ENCODE measurements at places on chromosomes 5 and 9.

GRCh38 chr9:81729135-81729534 is 39.8 kb upstream of the TLE1 start:
- peaks cover 3% of the 10 kb centered on the region for H3K4me1 ChIP-seq
- no peak overlapping the region for H3K27ac ChIP-seq
- no peaks in the 10 kb centered on the region for H3K36me3 ChIP-seq
- no peak for DNase-seq
- H3K4me3 ChIP-seq = no peak overlapping the region

DNA sequence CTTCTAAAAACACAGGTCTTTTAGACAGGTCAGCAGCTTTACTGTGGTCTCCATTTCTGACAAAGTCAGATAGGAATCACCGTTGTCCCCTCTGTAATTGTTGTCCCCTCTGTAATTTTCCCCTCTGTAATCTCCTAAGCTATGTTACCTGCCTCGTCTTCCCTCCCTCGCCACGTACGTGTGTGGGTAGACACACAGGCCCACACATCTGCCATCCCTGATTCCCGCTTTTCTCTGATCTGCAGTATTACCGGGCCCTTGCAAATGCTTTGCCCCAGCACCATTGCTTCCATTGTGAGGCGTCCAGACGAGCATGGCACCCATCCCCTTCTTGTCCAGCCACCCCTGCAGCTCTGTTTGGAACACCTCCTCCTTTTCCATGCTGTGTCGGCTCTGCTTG is 45.0 kb upstream of the POMT1 start:
- peaks cover 55% of the 10 kb centered on the region for H3K36me3 ChIP-seq
- DNase-seq = no peak
- no peaks in the 10 kb centered on the region for H3K27me3 ChIP-seq
- no peak overlapping the region for H3K27ac ChIP-seq

- no peaks in the 10 kb centered on the region for H3K36me3 ChIP-seq
- no peaks in the 10 kb centered on the region for H3K4me1 ChIP-seq
- DNase-seq = no peak
- H3K4me3 ChIP-seq = no peak overlapping the region
These were observed 240.8 kb downstream of the FSTL4 start for GRCh38 chr5:133371371-133372155.

- no peak for DNase-seq
- H3K4me1 ChIP-seq = peaks cover 25% of the 10 kb centered on the region
- H3K4me3 ChIP-seq = no peak overlapping the region
- H3K27ac ChIP-seq = no peak overlapping the region
- H3K36me3 ChIP-seq = no peaks in the 10 kb centered on the region
- no peaks in the 10 kb centered on the region for H3K27me3 ChIP-seq
These were observed 43.2 kb upstream of the NR3C1 start for GRCh38 chr5:143446535-143447226.

- H3K27ac ChIP-seq = no peak overlapping the region
- H3K36me3 ChIP-seq = peaks cover 2% of the 10 kb centered on the region
- H3K4me3 ChIP-seq = no peak overlapping the region
- no peaks in the 10 kb centered on the region for H3K4me1 ChIP-seq
These were observed 66.3 kb upstream of the SPINK5 start for GRCh38 chr5:147997486-147997885.

DNA sequence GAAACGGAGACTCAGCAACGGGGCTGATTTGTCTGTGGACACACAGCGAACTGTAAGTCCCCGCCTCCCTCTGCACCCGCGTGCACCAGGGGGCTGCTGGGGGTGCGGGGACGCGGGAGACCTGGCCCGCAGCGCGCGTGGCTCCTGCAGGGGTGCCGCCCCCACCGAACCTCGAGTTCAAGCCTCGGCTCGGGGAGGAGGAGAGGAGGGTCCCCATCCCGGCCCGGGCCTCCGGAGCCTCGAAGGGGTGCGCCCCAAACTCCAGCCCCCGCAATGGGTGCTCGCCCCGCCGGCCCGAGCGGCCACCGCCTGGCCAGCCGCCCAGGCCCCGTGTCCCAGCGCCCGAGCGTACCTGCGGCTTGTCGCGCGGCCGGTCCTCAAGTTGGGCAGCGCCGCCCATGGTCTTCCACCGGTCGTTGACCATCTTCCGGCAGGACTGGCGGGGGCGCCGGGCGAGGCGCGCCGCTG is 829 bp downstream of the FIBCD1 start:
- no peak for DNase-seq
- no peak overlapping the region for H3K27ac ChIP-seq
- no peaks in the 10 kb centered on the region for H3K36me3 ChIP-seq
- peaks cover 58% of the 10 kb centered on the region for H3K27me3 ChIP-seq
- peaks cover 5% of the 10 kb centered on the region for H3K4me1 ChIP-seq

DNA sequence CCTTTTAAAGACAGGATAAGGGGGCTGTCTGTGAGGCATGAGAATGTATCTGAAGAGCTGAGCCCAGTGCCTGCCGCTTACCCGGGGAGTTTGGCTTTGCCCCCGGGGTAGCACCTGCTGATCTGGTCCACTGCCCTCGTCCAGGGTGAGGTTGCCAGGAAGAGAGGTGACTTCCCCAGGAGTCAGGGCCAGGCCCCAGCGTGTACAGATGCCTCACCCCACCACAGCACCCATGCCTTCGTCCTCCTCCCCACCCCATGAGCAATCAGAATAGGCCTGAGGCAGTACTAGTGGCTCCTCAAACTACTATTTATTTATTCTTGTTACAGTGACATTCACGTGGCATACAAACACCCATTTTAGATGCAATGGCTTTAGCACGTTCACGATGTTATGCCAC is 15.7 kb upstream of the AIF1L start:
- no peak overlapping the region for H3K27ac ChIP-seq
- no peaks in the 10 kb centered on the region for H3K36me3 ChIP-seq
- H3K4me1 ChIP-seq = no peaks in the 10 kb centered on the region
- no peak for DNase-seq
- no peak overlapping the region for H3K4me3 ChIP-seq
- H3K27me3 ChIP-seq = peaks cover 2% of the 10 kb centered on the region

GRCh38 chr9:98251551-98251950 is 3.9 kb downstream of the TBC1D2 start:
- DNase-seq = no peak
- H3K4me3 ChIP-seq = no peak overlapping the region
- no peak overlapping the region for H3K27ac ChIP-seq
- H3K27me3 ChIP-seq = no peaks in the 10 kb centered on the region
- H3K36me3 ChIP-seq = no peaks in the 10 kb centered on the region

GRCh38 chr5:321230-321725 is at the start of gene AHRR:
Gene AHRR, plus strand, starts transcription at chr5:321714. Its CDS starts 22,189 bp downstream, at chr5:343903.
- H3K36me3 ChIP-seq = peaks cover 8% of the 10 kb centered on the region
- peak; percentile 69 for DNase-seq
- H3K27me3 ChIP-seq = peaks cover 18% of the 10 kb centered on the region
- H3K4me3 ChIP-seq = peak within 1 kb of the TSS; percentile 75

DNA sequence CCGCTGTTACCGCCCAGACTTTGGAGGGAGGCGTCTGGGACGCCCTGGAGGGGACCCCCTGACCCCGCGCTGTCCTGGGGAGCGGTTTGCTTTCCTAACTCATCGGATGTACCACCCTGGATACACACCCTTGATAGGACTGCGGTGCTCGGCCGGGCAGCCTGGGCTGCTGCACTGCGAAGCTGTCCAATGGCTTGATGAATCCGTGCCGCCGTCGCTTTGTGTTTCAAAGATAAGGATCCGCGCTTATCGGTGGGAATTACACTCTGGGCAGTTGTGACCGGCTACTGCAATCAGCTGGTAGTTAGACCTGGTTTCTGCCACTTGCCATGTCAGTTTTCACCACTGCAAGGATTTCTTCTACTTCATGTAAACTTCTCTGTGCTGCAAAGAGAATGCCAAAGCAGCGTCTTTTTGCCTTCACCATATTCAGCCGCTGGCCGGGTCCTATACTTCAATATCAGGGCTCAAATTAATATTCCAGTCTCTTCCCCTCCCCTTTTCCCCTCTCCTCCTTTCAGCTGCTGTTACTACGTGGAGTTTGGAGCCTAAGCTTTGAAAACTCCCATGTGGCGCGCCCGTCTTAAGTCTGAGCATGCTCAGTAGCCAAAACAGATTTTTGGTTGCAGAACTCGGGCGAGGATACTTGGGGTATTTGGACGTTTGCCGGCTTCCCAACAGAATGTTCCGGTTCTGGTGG is 727 bp downstream of the SMAD5 start:
- H3K27me3 ChIP-seq = peaks cover 40% of the 10 kb centered on the region
- H3K4me3 ChIP-seq = peak overlapping the region; percentile 83
- peak; percentile 21 for DNase-seq

- no peak overlapping the region for H3K4me3 ChIP-seq
- peaks cover 4% of the 10 kb centered on the region for H3K27me3 ChIP-seq
- DNase-seq = no peak
- H3K27ac ChIP-seq = no peak overlapping the region
- H3K4me1 ChIP-seq = no peaks in the 10 kb centered on the region
These were observed 321.5 kb upstream of the RPS23 start for GRCh38 chr5:82599692-82600091.

DNA sequence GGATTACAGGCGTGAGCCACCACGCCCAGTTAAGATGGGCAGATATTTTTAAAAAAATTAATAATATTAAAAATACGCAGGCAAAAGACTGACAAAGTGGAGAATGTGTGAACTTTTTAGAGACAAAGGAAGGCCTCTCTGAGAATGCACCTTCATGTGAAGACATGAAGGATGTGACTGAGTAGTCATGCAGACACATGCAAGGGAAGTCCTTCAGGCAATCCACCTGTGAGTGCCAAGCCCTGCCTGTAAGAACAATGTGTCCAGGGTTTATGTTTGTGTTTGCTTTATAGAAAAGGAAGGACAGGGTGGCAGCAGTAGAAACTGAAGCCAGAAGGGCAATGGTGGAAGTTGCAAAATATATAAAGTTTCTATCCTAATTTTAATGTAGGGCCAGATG is 169.2 kb downstream of the EDIL3 start:
- no peak overlapping the region for H3K27ac ChIP-seq
- H3K27me3 ChIP-seq = no peaks in the 10 kb centered on the region
- DNase-seq = no peak
- no peak overlapping the region for H3K4me3 ChIP-seq

DNA sequence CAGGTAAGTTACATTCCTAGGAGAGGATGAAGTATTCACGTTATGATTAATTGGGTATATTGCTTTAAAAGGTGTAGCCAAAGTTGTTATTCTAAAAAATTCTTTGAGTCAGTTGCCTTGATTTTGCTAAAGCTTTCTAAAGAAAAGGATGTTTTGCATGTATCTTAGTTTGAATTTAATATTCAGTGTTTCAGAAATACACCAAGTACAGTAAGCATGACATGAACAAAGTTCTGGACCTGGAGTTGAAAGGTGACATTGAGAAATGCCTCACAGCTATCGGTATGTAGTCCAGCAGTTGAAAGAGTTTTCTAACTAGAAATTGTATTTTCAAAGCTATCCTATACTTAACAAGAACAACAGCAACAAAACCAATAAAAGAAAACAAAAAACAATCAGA is 14.2 kb downstream of the ANXA1 start:
- H3K27ac ChIP-seq = peak overlapping the region; percentile 9
- peaks cover 37% of the 10 kb centered on the region for H3K36me3 ChIP-seq
- peaks cover 30% of the 10 kb centered on the region for H3K4me1 ChIP-seq
- DNase-seq = no peak

DNA sequence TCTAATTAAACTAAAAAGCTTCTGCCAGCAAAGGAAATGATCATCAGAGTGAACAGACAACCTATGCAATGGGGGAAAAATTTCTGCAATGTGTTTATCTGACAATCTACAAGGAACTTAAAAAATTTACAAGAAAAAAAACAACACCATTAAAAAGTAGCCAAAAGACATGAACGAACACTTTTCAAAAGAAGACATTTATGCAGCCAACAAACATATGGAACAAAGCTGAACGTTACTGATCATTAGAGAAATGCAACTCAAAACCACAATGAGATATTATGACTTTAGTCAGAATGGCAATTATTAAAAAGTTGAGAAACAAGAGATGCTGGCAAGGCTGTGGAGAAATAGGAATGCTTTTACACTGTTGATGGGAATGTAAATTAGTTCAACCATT is 530.4 kb upstream of the DAB2 start:
- H3K4me1 ChIP-seq = no peaks in the 10 kb centered on the region
- H3K36me3 ChIP-seq = no peaks in the 10 kb centered on the region
- no peaks in the 10 kb centered on the region for H3K27me3 ChIP-seq
- DNase-seq = no peak
- H3K4me3 ChIP-seq = no peak overlapping the region

- peak overlapping the region; percentile 81 for H3K4me3 ChIP-seq
- H3K4me1 ChIP-seq = peaks cover 40% of the 10 kb centered on the region
- H3K36me3 ChIP-seq = peaks cover 14% of the 10 kb centered on the region
These were observed 1.1 kb upstream of the ARHGEF39 start for GRCh38 chr9:35666045-35666444.

- DNase-seq = no peak
- H3K27me3 ChIP-seq = no peaks in the 10 kb centered on the region
- no peaks in the 10 kb centered on the region for H3K4me1 ChIP-seq
These were observed 116.1 kb downstream of the LPAR1 start for GRCh38 chr9:110922145-110922544.

DNA sequence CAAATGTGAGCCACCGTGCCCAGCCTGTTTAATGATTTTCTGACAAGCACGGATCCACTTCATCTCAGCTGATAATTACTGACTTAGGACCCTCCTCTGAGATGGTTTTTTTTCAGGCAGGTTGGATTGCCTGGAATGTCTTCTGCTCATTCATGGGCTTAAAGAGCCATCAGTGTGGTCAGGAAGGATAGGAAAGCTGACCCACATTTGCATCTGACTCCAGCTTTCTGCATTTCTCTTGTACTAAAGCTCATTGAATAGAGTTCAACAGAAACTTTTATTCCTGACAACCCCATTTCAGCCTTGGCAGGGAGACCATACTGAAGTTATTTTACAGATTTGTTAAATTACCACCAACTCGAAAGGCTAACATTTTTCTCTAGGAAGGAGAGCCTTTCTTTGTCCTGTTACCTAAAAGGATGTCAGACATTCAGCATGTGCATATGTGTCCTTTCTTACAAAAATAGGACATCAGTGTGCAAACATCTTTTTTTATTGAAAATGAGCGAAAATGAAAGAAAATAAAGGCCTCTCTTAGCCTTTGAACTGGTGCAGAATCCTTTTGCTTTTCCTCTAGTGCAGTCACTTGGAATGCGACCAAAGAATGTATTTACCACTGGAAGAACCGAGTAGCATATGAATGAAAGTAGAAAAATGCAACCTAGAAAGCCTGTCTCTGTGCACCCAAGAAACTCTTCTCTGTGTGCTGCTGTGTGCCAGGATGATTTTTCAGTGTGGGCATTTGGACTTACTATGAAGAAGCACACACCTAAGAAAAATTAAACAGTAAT is 26.6 kb downstream of the ADCY2 start:
- no peak for DNase-seq
- no peak overlapping the region for H3K4me3 ChIP-seq
- peaks cover 5% of the 10 kb centered on the region for H3K27me3 ChIP-seq
- H3K36me3 ChIP-seq = no peaks in the 10 kb centered on the region
- H3K27ac ChIP-seq = no peak overlapping the region
- H3K4me1 ChIP-seq = no peaks in the 10 kb centered on the region

GRCh38 chr5:67858471-67859031 is 357.0 kb upstream of the PIK3R1 start:
- peaks cover 3% of the 10 kb centered on the region for H3K27me3 ChIP-seq
- DNase-seq = no peak
- H3K36me3 ChIP-seq = no peaks in the 10 kb centered on the region
- no peaks in the 10 kb centered on the region for H3K4me1 ChIP-seq

DNA sequence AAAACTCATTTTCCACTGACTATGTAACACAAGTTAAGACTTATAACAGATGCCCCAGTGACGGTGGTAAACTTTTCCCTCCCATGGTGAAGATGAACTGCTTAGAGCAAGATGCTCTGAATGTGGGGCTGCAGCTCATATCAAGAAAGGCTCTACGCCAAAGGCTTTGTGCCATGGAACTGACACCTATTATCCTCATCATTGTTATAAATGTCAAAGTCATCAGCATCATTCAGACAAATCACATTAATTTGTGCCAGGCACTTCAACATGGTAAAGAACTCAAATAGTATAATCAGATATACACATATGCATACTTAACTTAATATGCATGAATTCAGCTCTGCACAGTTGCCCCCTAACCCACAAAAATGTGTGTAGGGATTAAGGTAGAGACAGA is 305.9 kb upstream of the ATP10B start:
- H3K4me1 ChIP-seq = no peaks in the 10 kb centered on the region
- no peaks in the 10 kb centered on the region for H3K36me3 ChIP-seq
- no peak for DNase-seq

All from activated naive CD8-positive, alpha-beta T cell treated with anti-CD3 and anti-CD28 coated beads, Interleukin-2, amount 50 U/mL, for 24 hours (primary cell).